ELR (cell line): ENCODE measurements at places on chromosomes 16 and 17.
A peak's percentile ranks its signal among the peaks of the same experiment; 100 is the strongest.

- peak; percentile 47 for DNase-seq
These were observed 681 bp downstream of the TMEM102 start for GRCh38 chr17:7435676-7436555.

- DNase-seq = no peak
These were observed 4.6 kb upstream of the PMP22 start for GRCh38 chr17:15269780-15270089.

DNA sequence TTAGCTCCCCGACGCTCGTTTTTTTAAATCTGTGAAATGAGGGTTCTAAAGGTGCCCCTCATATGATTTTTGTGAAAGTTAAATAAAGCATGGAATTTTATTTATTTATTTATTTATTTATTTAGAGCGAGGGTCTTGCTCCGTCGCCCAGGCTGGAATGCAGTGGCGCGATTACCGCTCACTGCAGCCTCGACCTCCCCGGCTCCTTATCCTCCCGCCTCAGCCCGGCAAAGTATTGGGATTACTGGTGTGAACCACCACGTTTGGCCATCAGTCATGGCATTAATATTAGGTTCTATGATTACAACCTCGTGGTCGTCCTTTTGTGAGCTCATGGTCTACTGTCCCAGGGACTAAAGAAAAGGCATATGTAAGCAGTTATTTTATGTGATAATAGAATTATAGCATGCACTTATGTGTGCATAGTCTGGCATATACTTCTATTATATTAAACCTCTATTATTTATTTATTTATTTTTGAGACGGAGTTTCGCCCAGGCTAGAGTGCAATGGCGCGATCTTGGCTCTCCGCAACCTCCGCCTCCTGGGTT, 557 bp upstream of the LUC7L start:
- DNase-seq = peak; percentile 18

GRCh38 chr16:88306411-88306810, 76.3 kb upstream of the ZNF469 start:
- peak; percentile 21 for DNase-seq

- DNase-seq = no peak
These were observed 375 bp downstream of the STUB1 start for GRCh38 chr16:680625-680945.

DNA sequence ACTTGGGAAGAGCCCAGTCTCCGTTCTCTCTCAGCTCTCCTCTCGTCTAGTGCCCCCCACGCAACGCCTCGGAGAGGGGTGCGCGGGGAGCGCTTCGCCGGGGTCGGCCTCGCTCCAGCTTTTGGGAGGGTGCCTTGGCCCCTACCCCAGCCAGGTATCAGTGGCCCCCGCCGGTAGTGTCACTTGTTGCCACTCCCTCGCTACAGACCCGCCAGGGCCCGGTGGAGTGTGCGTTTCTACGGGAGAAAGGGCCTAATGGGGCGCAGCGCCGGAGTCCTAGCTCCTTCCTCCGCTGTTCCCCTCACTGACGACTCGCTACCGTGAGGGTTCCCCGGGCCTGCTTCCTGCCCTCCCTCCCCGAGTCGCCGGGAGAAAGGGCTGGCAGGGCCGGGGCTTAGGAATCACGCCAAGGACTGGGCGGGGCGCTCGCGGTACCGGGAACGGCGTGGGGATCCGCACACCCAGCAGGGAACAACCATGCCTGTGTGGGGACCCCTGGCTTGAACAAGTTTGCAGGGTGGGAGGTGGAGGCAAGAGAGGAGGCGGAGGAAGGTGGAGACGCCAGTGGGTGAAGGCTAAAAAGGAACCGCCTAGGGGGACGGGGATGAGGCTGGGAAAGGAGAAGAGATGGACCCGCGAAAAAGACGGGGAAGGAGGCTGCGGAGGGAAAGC, 997 bp upstream of the CDH11 start:
- DNase-seq = peak; percentile 27
